ENCODE measurements at places on chromosomes 7 and 10.
A peak's percentile ranks its signal among the peaks of the same experiment; 100 is the strongest.

DNA sequence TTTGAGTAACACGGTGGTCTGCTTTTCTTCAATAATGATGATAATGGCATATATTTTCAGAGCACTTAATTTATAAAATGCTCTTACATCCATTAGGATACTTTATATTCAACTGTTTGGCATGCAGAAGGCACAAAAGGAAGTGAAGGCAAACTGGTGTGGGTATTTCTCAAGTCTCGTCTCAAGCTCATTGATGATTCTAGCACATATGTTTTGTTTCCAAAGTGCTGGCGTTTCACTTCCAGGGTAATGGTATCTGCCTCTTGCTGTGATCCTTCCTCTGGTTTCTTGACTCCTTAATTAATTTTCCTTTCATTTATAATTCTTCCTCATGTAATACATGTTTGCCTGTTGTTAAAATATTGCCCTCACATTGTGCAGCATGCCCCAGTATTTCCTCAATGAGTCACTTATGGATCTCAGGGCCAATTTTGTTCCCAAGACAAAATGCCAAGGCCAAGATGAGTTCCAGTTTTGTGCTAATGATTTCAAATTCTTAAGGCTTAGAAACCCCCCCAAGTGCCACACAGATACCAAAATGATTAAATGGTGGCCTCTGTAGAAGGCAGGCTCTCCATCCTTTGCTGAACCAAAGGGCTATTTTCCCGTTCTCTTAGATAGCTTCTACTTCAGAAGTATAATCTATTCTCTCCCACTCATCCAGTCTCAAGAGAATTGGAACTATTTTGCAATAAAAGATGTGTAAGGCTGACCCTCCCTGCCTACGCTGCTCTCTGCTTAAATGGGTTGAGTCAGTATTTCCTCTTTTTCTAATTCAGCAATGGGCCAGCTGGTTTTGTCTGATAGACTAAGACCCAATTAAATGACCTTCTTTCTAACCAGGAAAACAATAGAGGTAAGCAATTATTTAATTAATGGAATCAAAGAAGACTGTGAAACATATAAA is 171.2 kb downstream of the ZNF365 start:
- DNase-seq = peak; percentile 69

DNA sequence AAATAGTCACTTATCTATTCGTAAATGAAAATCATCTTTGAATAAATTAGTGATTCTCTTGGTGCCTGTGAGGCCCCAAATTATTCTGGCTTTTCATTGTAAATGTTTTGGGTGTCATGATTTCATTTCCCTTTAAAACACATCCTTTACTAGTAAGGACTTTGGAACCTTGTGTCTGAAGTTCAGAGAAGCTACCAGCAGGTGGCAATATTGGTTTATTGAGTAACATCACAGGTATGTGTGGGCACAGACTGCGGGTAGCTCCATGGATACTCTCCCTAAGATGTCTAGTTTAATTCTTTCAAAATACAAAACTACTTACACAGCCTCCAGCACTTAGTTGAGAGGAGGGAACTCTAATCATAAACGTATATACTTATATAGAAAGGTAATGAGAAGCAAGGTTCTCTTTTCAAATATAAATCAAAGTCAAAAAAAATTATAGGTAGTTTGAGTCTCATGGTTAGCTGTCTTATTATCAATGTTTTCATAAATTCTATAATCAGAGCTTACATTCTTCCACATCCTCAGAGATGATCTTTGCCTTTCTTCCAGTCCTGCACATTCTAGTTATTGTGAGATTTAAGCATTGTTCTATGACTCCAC is 449.6 kb downstream of the GRM8 start:
- DNase-seq = no peak

DNA sequence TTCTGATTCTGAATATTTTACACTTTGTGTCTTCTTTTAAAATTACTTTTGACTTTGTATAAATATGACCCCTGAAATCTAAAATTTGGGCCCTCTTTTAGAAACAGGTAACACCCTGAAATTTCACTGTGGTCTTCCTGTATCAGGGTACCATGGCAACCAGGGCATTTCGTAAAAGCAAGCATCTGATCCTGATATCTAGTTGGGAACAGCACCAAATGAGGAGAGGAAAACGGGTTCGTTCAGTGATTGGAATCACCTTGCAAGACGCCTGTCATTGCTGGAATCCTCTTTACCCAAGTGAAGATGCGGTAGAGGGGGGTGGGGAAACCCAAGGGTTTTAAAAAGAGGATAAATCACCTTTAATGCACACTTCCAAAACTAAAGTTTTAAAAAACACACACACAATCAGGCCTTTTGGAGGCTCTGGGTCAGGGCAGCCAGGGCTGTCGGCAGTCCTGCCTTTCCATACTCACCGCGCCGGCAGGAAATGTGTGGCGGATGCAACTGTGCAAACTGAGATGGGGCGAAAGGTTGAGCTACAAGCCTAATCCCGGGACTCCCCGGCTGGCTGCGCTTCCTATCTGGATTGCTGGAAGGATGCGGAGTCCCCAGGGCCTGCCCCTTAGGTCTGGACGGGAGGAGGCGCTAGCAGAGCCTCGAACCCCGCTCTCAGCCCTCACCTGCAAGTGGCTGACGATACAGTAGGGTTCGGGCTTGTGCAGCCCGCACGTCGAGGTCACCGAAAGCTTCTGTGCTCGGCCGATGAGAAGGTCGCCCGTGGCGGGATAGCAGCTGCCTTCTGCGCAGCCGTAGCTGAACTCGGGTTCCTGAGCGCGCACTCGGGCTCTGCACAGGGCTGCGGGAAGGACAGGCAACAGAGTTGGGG is 1.8 kb downstream of the LAMB1 start:
- no peak for DNase-seq

- no peak for DNase-seq
Measured at GRCh38 chr7:111842491-111842890, 280.2 kb upstream of the IMMP2L start.

- no peak for DNase-seq
Measured at GRCh38 chr10:43044448-43044921, 32.4 kb upstream of the RET start.

DNA sequence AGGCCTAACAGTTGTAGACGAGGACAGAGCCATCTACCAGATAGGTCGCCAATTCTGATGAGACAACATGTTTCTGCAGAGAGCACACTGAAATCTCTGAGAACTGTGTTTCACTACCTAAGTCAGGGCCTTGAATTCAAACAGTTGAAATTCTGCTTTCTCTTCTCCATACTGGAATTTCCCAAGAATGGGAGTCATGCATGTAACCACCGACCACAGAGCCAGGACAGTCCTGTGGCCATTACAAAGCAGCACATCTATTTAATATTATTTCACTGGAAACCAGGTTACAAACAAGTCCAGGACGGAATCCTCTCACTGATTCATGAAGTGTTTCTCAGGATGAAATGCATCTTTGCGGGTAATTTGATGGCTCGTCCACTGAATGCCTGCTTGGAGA is 62.0 kb upstream of the ST8SIA6 start:
- no peak for DNase-seq

GRCh38 chr10:129366450-129366849 is 100.6 kb upstream of the MGMT start:
- no peak for DNase-seq

DNA sequence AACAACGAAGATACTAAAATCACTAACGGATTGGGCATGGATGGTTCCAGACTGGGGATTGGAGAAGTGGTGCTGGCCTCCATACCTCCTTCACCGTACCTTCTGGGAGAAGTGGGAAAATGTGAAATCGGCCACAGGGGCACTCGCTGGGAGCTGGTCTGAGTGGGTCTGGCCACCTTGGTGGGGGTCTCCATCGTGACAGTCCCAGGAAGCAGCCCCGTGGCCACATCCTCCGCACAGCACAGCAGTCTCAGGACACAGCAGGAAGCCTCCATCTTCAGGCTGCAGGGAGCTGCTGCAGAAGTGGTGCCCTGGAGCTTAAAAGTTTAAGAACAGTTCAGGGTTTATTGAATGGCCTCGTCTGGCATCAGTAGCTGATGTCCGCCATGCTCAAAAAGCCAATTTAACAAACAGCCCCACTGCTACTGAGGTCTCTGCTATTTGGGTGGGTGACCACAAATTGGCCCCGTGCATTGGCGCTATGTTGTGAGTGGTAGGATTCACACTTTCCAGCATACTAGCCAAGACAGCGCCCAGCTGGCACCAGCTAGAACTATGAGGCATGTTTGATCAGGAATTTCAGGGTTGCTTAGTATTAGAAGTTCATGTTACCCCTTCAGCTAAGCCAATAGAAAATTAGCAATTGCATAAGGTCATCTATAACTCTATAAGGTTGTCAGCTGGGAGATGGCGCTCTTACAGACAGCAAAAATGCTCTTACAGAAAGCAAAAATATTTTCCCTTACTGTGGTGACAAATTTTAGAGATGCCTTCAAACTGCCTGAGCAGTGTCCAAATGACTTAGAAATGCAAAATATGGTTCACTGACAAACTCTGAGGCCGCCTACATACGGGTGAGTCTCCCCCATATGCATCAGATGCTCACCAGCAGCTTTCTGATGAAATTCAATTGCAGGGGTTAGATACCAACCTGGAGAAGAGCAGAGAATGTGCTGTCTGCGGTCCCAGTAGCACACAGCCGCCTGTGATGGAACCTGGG is 17.0 kb downstream of the PKD1L1 start:
- no peak for DNase-seq

- DNase-seq = no peak
Measured at GRCh38 chr10:4111643-4112042, 326.6 kb upstream of the KLF6 start.

GRCh38 chr10:132068431-132069121 is 2.8 kb downstream of the JAKMIP3 start:
- no peak for DNase-seq

- no peak for DNase-seq
Measured at GRCh38 chr10:128571745-128572144, 445.5 kb upstream of the MKI67 start.

DNA sequence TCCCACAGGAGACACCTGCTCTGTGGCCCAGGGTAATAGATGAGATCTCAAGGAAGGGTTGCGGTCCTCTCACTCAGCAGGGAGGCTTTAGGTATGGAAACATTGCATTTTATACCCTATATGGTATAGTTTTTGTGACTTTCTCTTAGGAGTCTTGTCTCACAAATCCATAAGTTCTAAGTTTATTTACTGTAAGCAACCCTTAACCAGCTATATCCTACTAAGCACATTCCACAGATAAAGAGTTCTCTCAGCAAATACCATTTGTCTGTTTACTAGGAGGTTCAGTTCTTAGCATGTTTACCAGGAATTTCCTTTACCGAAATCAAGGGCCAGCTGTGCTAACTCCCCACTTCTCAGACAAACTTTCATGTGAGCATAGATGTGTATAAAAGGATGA is 66.9 kb downstream of the ANLN start:
- DNase-seq = no peak

GRCh38 chr10:61793760-61794703 is 107.5 kb upstream of the ARID5B start:
- no peak for DNase-seq

DNA sequence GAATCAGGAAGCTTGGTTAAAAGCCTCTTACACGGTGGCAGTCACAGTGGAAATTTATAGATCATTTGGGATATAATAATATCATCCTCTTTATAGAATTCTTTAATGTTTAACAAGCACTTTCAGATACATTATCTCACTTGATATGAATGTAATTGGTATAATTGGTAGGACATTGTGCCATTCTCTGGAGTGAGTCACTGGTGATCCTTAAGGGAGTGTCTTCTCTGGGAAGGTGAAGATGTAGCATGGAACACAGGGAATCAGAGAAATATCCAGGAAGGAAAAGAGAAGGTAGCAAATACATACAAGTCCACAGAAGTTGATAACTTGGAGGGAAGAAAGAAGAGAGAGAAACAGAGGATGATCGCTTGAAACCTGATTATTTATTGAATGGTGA is 9.8 kb downstream of the PTPRZ1 start:
- no peak for DNase-seq

- DNase-seq = no peak
Measured at GRCh38 chr7:31410265-31410664, 69.7 kb upstream of the NEUROD6 start.

GRCh38 chr10:74290708-74291107 is 139.7 kb downstream of the ADK start:
- DNase-seq = no peak

DNA sequence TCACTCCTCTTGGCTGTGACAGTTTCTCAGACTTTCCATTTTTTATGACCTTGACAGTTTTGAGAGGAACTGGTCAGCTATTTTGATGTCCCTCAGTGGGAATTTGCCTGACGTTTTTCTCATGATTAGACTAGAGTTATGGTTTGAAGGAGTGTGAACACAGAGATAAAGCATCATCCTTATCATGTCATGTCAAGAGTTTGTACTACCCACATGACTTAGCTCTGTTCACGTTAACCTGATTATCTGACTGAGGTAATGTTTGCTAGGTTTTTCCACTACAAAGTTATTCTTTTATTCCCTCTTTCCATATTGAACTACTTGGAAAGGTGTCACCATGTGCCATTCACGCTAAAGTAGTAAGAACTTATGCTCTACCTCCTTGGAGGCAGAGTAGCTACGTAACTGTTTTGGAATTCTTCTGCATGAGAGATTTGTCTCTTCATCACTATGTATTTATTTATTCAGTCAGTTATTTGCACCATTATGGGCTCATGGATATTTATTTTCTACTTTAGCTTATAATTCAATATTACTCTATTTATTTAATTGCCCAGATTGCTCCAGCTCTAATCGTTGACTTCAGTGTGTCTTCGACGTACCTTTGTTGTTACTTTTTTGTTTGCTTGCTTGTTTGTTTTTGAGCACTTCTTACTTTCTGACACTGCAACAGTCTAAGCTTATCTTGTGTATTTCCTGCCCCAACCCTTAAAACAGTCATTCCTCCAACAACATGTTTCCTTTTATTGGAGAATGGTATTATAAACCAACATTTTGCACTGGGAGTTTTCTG is 50.4 kb downstream of the CPED1 start:
- DNase-seq = no peak

DNA sequence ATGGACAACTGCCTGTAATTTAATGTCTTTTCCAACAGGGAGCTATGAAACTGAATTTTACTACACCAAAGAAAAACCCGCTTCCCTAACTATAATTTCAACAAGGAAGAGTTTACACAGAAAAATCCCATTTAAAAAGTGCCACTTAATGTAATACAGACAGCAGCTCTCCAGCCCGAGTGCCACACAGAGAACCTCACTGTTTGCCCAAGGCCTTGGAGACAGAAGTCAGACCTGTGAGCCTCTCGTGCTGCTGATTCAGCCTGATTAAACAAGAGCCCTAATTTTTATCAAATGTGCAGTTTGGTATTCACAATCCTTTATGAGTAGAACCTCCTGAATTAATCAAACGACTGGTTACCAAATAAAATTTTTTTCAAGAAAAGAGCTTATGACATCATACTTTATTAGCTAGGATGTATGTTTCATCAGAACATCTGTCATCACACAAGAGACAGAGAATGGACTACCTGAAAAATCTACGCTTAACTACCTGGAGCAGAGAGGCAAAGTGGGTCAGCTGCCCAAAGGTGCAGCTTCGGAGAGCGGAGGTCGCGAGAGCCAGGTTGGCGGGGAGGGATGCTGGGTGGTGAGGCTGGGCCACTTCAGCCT is 543.6 kb downstream of the SDK1 start:
- no peak for DNase-seq

- no peak for DNase-seq
Measured at GRCh38 chr7:71112436-71112835, 19.5 kb upstream of the GALNT17 start.

GRCh38 chr7:95421000-95421846 is 13.6 kb downstream of the PON2 start:
- DNase-seq = no peak
